ENCODE measurements at places on chromosomes 2 and 18.

DNA sequence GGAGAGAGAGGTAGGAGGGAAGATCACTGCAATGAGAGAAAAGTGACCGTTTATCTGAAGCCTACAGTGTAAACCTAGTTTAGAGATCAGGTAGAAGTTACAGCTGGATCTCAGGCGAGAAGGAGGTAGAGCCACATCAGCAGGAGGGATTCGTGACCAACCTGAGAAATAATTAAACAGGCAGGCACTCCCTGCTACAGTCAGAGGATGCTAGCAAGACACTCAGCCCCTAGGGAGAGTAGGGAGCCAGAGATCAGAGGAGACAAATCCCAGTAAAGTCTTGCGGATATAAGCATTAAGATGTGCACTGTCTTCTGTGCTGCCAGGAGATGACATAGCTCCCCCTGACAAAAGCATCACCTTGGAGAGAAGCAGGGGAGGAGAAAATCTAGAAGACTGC lies 629.1 kb upstream of the SLC39A10 start:
- no peak for DNase-seq

DNA sequence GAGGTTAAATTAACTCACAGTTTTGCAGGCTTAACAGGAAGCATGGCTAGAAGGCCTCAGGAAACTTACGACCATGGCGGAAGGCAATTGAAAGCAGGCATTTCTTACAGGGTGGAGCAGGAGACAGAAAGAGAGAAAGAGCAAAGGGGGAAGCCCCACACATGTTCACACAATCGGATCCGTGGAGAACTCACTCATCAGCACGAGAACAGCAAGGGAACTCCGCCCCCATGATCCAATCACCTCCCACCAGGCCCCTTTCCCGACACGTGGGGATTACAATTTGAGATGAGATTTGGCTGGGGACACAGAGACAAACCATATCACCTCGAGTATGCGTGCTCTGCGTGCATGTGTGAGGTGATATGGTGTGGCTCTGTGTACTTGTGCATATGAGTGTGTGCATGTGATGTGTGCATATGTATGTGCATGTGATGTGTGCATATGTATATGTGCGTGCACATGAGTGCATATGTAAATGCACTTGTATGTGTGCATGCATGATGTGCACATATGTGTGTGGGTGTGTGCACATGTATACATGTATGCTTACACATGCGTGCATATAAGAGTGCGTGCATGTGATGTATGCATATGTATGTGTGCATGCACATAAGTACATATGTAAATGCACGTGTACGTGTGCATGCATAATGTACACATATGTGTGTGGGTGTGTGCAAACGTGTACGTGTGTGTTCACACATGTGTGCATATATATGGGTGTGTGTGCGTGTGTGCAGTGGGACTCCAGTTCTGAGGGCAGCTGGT lies 108.7 kb upstream of the HDAC4 start:
- no peak for DNase-seq

DNA sequence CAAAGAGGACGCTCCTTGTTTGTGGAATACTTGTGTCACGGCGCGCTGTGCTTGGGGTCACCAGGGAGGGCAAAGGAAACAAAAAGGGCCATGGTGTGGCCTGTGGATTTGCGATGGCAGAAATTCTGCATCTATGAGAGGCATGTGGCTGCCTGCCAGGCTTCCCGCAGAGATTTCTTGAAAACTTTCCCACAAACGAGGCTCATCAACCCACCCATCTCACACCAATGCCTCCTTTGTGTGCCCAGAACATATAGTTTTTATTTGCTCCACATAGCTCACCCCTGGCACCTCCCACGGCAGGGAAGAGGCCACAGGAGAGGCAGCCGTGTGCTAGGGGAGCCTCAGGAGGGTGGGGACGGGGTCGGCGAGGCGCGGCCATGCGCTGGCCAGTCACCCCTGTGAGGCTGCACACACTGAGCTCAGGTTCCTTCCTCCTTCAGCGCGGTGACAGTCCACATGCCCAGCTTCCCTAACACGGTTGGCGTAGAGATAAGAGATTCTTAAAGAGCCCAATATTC lies 100.3 kb downstream of the MBP start:
- no peak for DNase-seq

GRCh38 chr2:114032705-114033104 lies 142.8 kb downstream of the ACTR3 start:
- no peak for DNase-seq

DNA sequence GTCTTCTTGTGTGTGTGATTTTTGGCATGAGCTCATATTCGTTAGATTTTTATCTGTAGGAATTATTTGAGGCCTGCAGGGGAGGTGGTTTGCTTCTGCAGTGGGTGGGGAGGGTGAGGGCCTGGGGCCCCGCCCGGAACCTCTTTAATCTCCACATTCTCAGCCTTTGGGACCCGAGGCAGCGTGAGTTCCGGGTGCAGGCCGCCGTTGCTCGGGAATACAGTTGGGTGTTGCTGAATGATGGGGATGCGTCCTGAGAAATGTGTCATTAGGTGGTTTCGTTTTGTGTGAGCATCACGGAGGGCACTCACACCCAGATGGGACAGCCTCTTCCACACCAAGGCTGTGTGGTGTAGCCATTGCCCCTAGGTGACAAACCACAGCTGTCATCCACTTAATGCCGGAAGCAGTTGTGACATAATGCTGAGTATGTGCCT lies 13.7 kb upstream of the GAL3ST2 start:
- no peak for DNase-seq

- peak; percentile 33 for DNase-seq
Measured at GRCh38 chr2:200470230-200470629, 39.6 kb downstream of the KCTD18 start.

- no peak for DNase-seq
Measured at GRCh38 chr2:57878171-57878865, 168.3 kb upstream of the VRK2 start.

GRCh38 chr2:138829326-138829919 lies 49.2 kb upstream of the NXPH2 start:
- no peak for DNase-seq

GRCh38 chr2:207831584-207832248 lies 62.0 kb upstream of the FZD5 start:
- no peak for DNase-seq

DNA sequence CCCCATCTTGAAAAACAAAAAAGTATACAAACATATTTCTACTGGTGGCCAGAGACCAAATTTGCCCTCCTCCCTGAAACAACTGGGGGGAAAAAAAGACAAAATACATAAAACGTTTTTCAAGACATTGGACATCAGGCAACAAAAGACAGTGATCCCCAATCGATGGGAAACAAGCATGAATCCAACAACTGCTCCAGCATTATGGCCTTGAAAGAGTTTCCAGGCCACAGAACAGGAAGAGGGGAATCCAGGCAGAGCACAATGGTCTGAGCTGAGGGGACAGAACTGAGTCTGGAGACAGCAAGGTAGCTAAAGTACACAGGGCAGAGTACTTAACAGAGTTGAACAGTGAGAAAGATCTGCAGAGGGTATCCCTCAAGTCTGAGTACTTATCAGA lies 4.4 kb downstream of the CCDC88A start:
- no peak for DNase-seq

DNA sequence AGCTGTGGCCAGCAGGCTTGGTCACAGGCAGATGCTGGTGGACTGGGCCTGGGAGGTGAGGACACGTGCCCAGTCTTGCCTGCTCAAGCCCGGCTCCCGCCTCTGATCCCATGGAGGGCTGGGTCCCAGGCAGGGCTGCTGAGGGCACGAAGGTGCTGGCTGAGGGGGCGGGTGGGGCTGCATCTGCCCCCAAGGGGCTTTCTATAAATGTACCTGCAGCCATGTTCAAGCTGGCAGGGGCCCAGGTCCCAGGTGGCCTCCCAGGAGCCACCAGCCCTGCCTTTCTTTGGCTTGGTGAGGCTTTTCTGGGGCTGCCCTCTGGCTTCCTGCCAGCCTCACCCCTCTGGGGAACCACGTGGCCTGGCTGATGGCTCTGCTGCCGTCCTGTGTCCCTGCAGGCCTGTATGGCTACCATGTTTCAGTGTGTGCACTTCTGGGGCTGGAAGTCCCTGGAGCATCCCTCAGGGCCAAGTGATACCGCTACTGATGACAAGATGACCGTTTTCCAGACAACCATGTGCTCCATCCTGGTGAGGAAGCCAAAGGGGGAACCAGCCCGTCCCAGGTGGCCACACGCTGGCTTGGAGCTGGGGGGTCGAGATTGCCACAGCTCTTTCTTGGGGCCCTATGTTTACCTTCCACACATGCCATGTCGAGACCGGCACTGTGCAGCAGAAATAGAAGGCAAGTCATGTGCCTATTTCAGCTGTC lies 23.2 kb downstream of the HJURP start:
- DNase-seq = no peak

DNA sequence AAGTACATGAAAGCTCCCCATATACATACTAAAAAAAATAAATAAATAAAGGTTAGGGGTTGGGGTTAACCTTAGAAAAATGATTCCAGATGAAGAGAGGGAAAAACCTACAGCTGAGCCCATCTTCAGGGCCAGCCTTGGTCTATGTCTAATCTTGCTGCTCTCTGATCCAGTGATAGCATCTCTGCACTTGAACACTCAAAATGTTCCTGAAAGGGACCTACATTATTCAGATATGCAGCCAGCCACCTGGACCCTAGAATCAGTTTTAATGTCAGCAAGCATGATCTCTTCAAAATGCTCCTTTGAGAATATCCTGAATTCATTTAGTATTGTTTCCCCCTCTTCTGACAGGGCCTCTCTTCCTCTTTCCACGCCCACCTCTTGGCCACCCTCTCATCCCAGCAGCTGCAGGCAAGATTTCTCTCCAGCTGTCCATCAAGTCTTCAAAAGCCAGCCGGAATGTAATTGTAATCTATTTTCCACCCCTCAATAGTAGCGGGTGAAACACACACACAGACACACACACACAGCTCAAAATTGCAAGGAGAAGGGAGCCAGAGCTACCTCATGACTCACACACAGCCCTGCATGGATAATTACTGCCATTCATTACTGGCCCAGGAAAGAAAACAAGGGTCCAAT lies 135.5 kb downstream of the MYO3B start:
- no peak for DNase-seq
